CD4-positive, alpha-beta T cell (primary cell): ENCODE measurements at places on chromosomes 6 and 20.

DNA sequence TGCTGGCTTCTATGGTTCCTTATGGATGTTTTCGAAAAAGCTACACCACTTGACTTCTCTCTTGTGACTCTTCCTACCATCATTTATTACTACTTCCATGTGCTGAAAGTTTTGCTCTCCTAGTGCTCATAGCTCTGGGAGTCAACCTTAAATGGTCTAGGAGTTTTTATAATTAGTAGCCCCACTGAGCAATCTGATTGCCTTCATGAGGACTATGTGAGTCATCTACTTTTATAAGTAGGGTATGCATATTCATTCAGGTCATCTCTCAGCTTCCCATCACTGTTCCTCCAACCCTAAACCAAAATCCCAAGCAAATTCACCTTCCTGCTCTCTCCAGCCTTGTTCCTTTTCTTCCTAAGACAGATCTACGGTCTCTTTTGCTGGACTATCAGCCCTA lies 17.4 kb upstream of the FAXC start:
- DNase-seq: no peak

DNA sequence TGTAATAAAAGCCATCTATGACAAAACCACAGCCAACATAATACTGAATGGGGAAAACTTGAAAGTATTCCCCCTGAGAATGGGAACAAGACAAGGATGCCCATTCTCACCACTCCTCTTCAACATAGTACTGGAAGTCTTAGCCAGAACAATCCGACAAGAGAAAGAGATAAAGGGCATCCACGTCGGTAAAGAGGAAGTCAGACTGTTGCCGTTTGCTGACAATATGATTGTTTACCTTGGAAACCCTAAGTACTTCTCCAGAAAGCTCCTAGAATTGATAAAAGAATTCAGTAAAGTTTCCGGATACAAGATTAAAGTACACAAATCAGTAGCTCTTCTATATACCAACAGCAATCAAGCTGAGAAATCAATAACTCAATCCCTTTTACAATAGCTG lies 14.0 kb upstream of the RUNX2 start:
- DNase-seq: no peak

- no peak for DNase-seq
Observed at GRCh38 chr6:139863346-139863745, 488.9 kb upstream of the CITED2 start.

- DNase-seq: no peak
Observed at GRCh38 chr20:62741701-62742491, 33.3 kb downstream of the NTSR1 start.

GRCh38 chr6:149459761-149460160 lies 25.1 kb downstream of the ZC3H12D start:
- no peak for DNase-seq

- no peak for DNase-seq
Observed at GRCh38 chr20:53735536-53736050, 142.0 kb upstream of the ZNF217 start.

DNA sequence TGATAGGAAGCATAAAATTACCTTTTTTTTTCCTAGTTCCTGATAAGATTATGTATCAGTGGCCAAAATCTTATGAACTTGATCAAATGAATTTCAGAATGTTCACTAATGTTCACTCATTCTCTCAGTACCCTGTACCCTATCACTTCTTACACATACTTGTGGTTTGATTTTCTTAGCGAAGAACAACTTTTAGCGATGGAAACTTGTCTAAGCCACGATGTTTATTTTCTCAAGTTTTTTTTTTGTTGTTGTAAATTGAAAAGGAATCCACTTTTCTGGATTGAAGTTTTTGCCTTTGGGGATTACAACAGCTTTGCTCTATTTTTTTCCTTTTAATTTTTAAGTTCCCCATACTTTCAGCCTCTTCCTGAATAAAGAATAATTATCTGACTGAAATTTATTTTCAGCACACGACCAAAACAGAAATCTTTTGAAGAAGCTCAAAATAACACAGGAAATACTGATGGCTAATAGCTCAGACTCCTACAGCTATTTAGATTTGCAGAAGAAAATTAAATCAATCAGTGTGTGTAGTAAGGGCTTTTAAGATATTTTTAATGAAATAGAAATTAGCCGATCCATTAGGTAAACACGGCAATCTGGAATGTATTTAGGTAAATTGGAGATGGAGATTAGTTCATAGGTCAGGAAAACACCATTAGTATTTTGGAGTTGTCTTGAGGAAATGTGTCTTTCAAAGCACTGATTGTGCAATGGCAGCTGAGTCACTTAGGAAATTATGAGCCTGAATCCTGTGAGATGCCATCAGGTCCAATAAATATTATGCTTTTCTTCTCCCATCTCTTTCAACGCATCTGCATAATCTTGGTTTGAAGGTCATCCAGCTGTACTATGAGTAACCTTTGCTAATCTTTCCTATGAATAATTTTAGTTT lies 217.5 kb downstream of the GJA1 start:
- DNase-seq: peak; percentile 2

GRCh38 chr6:56860475-56860874 lies 94.4 kb upstream of the BEND6 start:
- no peak for DNase-seq
